ENCODE measurements at places on chromosomes 2 and 18.
A peak's percentile ranks its signal among the peaks of the same experiment; 100 is the strongest.

DNA sequence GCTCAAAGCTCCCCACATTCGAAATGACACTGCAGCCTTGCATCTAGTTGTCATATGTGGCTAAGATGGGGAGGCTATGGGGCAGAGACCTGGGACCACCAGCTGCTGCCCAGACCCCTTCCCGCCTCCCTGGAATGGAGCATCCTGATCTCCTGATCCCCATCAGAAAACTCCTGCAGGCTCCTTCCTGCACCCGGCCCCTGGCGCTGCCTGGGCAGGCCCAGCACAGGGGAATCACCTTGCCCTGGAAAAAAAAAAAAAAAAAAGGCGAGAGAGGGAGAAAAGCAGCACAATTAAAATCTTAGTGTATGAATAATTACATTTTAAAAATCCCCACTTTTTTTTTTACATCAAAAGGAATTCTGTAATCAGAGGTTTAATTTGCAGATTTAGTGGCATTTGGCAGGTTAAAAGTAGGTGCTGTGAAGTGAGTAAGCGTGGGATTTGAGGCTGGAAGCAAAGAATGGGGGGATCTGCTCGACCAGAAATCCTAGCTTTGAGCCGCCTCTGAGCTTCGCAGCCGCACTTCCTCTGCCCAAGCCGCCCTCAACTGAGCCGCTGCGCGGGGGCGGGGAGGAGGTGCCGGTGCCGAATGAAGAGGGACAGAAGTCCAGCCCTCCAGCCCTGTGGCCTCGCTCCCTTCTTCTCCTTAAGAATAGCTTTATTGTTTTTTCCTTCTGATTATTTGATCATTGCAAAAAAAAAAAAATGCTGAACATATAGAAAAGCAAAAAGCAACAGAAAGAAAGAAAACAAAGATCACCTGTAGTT, 30.0 kb downstream of the THNSL2 start:
- DNase-seq, result peak; percentile 43

DNA sequence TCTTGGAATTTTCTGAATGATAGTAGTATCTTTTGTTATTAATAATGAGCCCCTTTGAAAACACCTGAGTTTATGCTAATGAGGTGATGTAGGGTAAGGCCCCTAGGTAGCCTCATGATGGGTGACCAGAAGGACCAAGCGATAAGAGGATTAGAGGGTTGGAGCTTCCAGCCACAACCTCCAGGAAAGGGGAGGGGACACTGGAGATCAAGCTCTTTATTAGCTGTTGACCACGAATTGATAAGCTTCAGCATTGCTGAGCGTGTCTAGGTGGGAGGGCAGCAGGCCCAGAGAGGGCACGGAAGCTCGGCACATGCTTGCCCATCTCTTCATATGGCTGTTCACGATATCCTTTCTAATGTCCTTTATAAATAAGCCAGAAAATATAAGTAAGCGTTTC, 39.0 kb downstream of the KIAA2012 start:
- DNase-seq, result no peak

DNA sequence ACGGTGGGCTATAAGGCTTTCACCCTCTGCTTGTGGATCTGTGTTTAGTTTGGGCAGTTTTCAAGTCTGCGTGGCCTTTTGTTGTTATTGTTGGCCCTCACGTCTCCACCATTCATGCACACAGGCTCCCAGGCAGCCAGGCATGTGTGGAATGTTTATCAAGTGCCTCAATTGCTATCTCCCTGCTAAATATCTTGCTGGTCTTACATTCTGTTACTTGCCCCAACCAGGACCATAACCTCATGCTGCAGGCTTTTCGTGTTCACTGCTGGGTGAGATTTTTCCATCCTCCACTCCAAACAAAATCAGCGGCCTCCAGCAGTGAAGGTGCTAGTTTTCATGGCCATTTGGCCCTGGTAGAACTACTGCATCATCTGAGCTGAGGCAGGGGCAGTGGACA, 63.0 kb upstream of the DSC1 start:
- DNase-seq, result no peak

DNA sequence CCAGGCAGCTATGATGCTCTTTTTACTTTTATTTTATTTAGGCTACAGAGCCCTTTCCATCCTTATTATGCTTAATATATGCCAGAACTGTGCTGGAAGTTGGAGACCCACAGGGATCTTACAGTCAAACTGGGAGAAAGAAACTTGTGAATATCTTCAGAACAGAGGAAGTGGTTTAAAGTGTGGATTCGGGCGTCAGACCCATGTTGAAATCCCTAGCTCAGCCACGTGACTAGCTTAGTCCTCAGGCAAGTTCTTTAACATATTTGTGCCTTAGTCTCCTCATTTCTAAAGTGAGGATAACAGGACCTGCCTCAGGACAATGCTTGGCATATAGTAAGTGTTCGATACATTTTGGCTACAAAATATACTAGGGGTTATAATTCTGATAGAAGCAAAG, 59.1 kb downstream of the MAP3K20 start:
- no peak for DNase-seq

GRCh38 chr18:79796016-79796415, 1.7 kb upstream of the KCNG2 start:
- DNase-seq, result no peak

DNA sequence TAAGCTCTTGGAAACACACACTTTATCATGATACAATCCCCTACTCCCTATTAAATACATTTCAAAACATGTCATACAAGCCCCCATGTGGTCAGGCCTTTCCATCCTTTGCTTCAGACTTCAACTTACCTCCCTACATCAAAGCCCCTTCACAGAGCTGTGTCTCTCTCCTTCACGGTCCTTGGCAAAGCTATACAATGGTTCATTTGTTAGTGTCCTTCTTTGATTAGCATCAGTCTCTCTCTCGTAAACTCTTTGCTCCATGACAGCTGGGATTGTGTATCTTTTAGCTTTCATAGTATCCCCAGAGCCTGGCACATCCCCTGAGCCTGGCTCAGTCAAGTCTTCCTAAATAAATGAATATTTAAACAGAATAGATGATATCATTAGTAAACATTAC, 25.6 kb upstream of the INSIG2 start:
- DNase-seq, result no peak

DNA sequence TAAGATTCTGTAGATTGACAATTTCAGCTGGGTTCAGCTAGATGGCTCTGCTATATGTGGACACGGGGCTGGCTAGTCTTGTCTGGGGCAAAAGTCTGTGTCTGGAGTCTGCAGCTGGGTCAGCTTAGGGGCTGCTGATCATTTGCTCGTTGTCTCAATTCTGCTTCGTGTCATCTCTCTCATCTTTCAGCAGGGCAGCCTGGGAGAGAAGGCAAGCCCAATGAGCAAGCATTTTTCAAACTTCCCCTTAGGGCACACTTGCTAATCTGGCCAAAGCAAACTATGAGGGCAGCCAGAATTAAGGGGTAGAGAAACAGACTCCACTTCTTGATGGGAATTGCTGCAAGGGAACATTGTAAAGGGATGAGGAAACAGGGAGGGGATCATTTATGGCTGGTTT, 462.6 kb downstream of the SLC4A3 start:
- DNase-seq, result no peak

DNA sequence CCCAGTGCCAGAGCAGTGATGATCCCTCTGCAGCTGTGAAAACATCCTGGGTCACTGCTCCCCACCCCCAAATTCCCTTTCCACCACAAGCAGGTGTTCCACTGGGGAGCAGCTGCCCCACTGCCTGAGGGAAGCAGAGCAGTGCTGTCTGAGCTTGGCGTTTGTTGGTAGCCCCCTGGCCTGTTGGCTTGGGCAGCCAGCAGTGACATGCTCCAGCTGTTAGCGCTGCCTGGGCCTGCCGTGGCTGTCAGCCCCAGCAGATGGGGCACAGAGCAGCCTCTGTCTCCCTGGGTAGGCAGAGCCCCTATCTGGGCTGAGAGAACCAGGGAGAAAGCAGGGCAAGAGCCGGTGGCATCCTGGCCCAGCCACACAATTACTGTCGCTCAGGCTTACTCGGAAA, 247.7 kb downstream of the GLI2 start:
- no peak for DNase-seq

DNA sequence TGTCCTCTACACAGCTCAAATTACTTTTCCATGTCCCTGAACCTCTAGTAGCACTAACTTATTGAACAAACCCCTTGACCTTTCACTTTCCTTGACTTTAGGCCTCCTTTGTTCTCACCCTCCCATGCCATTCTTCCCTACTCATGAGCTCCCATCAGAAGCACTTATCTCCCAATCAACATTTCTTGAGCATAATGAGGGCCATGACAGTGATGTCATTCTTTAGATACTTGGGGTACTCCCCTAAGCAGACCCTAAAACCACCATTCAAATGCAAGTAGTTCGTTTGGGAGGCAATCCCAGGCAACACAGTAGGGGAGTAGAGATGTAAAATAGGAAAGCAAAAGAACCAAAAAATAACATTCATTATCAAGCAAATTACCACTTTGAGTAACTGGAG, 115.9 kb upstream of the ARHGAP28 start:
- no peak for DNase-seq

DNA sequence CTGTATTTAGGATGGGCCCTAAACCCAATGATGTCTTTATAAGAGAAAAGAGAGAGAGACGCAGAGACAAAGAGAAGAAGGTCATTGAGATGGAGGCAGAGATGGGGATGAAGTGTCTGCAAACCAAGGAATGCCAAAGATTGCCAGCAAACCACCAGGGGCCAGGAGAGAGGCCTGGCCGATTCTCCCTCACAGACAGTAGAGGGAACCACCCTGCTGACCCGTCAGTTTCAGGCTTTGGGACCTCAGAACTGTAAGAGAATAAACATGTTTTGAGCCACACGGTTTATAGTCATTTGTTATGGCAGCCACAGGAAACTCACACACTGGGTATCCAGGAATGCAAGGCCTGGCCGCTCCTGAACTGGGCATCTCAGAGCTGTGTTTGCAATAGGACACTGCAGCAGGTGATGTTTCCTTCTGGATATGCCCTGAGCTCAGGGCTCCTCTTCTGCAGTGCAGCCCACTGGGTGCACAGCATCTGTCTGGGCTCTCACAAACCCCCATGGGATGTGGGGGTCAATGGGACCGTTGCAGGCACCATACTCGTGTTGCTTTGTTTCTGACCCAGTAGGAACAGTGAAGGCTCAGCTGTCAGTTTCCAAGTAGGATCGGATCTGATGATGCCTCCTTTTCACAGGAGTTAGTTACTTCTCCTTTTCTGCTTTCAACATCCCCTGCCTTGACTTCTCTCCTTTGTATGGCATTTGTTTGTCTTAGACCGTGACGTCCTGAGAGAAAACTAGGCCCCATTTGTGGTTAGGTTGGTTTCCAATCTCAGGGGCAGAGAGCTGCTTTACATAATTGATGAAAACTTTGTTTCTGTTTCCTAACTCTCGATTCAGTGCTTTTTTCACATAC, 20.8 kb downstream of the PTPN18 start:
- no peak for DNase-seq

Data from renal pelvis (tissue), 12 donors.